Myometrial cell (primary cell): ENCODE measurements at places on chromosomes 3 and 15. TPM values are rescaled to one million over a fixed set of nuclear protein-coding genes. Genes with fewer than 3 reads are reported as not detected.

TPRG1 gene
- 2.3 TPM in 1 of 2 replicates, not detected in the other for total RNA-seq

CFAP44 gene
- 0.18 TPM in 1 of 2 replicates, not detected in the other for total RNA-seq

OXTR gene
- total RNA-seq, result 70.9 and 77.4 TPM in 2 replicates

CFAP20DC gene
- 4.6 and 6.9 TPM in 2 replicates for total RNA-seq

FGF7 gene
- total RNA-seq, result 69.2 and 92.2 TPM in 2 replicates

LAMB2 gene
- total RNA-seq, result 358 and 359 TPM in 2 replicates

SAXO2 gene
- 0.29 and 0.71 TPM in 2 replicates for total RNA-seq

PRTG gene
- 0.58 and 2.5 TPM in 2 replicates for total RNA-seq

TEX9 gene
- total RNA-seq, result 0.58 and 1.9 TPM in 2 replicates

NRROS gene
- total RNA-seq, result under 0.01 TPM in 1 of 2 replicates, not detected in the other

PLA2G4B gene
- 0.29 and 1.4 TPM in 2 replicates for total RNA-seq

LMCD1 gene
- total RNA-seq, result 121 and 123 TPM in 2 replicates

OSBPL10 gene
- 8.6 and 23.6 TPM in 2 replicates for total RNA-seq

CCR5 gene
- total RNA-seq, result not detected in 2 replicates

ONECUT1 gene
- not detected in 2 replicates for total RNA-seq

CELF6 gene
- not detected in 2 replicates for total RNA-seq

MCF2L2 gene
- total RNA-seq, result 0.29 and 0.71 TPM in 2 replicates

STIMATE gene
- 13.6 and 31.7 TPM in 2 replicates for total RNA-seq

IL17RE gene
- 3.5 and 5.5 TPM in 2 replicates for total RNA-seq

ZNF774 gene
- 0.18 and 0.29 TPM in 2 replicates for total RNA-seq

SNX4 gene
- 32.0 and 51.9 TPM in 2 replicates for total RNA-seq

CERS3 gene
- not detected in 2 replicates for total RNA-seq

OR5H6 gene
- not detected in 2 replicates for total RNA-seq

MYL3 gene
- total RNA-seq, result not detected in 2 replicates

KLF13 gene
- total RNA-seq, result 15.1 and 30.3 TPM in 2 replicates

TRIM42 gene
- total RNA-seq, result not detected in 2 replicates

GRM2 gene
- not detected in 2 replicates for total RNA-seq

NR2E3 gene
- total RNA-seq, result 0.18 TPM in 1 of 2 replicates, not detected in the other

GPR149 gene
- not detected in 2 replicates for total RNA-seq

KCNMB2 gene
- total RNA-seq, result not detected in 2 replicates

GADL1 gene
- total RNA-seq, result not detected in 2 replicates

BUB1B gene
- 15.3 and 22.3 TPM in 2 replicates for total RNA-seq

SERPINI2 gene
- not detected in 2 replicates for total RNA-seq

COX17 gene
- total RNA-seq, result 17.7 and 19.3 TPM in 2 replicates

AMOTL2 gene
- total RNA-seq, result 105 and 107 TPM in 2 replicates

CHST2 gene
- total RNA-seq, result 20.0 and 21.3 TPM in 2 replicates

EOMES gene
- not detected in 2 replicates for total RNA-seq

KATNBL1 gene
- 28.0 and 58.2 TPM in 2 replicates for total RNA-seq

GABRB3 gene
- total RNA-seq, result 0.29 and 0.71 TPM in 2 replicates

FBXO22 gene
- total RNA-seq, result 47.0 and 53.5 TPM in 2 replicates

FSD2 gene
- not detected in 2 replicates for total RNA-seq

POC1A gene
- 11.2 and 15.8 TPM in 2 replicates for total RNA-seq

ACKR4 gene
- total RNA-seq, result 0.35 and 0.58 TPM in 2 replicates

RTP4 gene
- total RNA-seq, result 2.1 and 2.9 TPM in 2 replicates

CAPN3 gene
- 0.35 and 2.9 TPM in 2 replicates for total RNA-seq

SLC51A gene
- total RNA-seq, result not detected in 2 replicates
